ENCODE measurements at places on chromosomes 12 and 14. TPM values are rescaled to one million over a fixed set of nuclear protein-coding genes. Genes with fewer than 3 reads are reported as not detected.
A peak's percentile ranks its signal among the peaks of the same experiment; 100 is the strongest.

OTX2 gene
- not detected for total RNA-seq

GRCh38 chr12:18429366-18429765, 168.0 kb downstream of the PIK3C2G start:
- H3K4me1 ChIP-seq, result no peaks in the 10 kb centered on the region
- no peak overlapping the region for H3K4me3 ChIP-seq
- H3K27me3 ChIP-seq, result no peaks in the 10 kb centered on the region
- H3K27ac ChIP-seq, result no peak overlapping the region
- no peaks in the 10 kb centered on the region for H3K36me3 ChIP-seq
- no peak for DNase-seq

- no peak for DNase-seq
- no peaks in the 10 kb centered on the region for H3K27me3 ChIP-seq
- H3K4me1 ChIP-seq, result no peaks in the 10 kb centered on the region
- no peak overlapping the region for H3K4me3 ChIP-seq
Observed at GRCh38 chr12:1185460-1186182, 194.6 kb downstream of the ERC1 start.

- H3K27me3 ChIP-seq, result no peaks in the 10 kb centered on the region
- H3K4me1 ChIP-seq, result no peaks in the 10 kb centered on the region
- DNase-seq, result no peak
Observed at GRCh38 chr12:107586256-107586970, 99.2 kb upstream of the PWP1 start.

GRCh38 chr12:1531153-1531653, 63.2 kb downstream of the FBXL14 start:
- H3K4me1 ChIP-seq, result peaks cover 32% of the 10 kb centered on the region
- no peak for DNase-seq
- H3K27me3 ChIP-seq, result peaks cover 36% of the 10 kb centered on the region
- H3K36me3 ChIP-seq, result no peaks in the 10 kb centered on the region
- no peak overlapping the region for H3K27ac ChIP-seq
- H3K4me3 ChIP-seq, result peak overlapping the region; percentile 26

DNA sequence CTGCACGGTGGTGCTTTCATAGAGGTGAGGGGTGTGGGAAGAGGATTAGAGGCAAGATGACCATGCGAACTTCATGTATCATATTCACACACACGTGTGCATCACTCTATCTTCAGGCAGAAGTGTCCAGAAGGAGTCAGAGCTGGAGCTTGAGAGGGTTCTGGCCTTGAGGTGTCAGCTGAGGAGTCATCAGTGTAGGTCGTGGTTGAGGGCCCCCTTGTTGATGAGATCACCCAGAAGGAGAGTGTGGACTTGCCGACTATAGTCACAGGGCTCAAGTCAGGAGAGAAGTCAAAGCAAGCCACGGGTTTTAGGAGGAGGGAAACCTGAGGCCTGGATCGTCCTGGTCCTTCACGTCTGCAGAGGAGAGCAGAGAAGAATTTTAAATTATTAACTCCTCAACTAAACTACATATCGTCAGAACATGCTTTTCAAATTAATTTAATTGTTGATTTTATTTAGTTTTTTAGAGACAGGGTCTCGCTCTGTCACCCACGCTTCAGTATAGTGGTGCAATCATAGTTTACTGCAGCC, 25.4 kb downstream of the EML1 start:
- H3K4me1 ChIP-seq, result peaks cover 11% of the 10 kb centered on the region
- no peaks in the 10 kb centered on the region for H3K27me3 ChIP-seq
- no peaks in the 10 kb centered on the region for H3K36me3 ChIP-seq
- no peak overlapping the region for H3K4me3 ChIP-seq
- H3K27ac ChIP-seq, result no peak overlapping the region
- no peak for DNase-seq

- no peak overlapping the region for H3K27ac ChIP-seq
- H3K36me3 ChIP-seq, result no peaks in the 10 kb centered on the region
- no peak for DNase-seq
- no peaks in the 10 kb centered on the region for H3K4me1 ChIP-seq
Observed at GRCh38 chr14:77488558-77488957, 10.1 kb downstream of the ISM2 start.

DNA sequence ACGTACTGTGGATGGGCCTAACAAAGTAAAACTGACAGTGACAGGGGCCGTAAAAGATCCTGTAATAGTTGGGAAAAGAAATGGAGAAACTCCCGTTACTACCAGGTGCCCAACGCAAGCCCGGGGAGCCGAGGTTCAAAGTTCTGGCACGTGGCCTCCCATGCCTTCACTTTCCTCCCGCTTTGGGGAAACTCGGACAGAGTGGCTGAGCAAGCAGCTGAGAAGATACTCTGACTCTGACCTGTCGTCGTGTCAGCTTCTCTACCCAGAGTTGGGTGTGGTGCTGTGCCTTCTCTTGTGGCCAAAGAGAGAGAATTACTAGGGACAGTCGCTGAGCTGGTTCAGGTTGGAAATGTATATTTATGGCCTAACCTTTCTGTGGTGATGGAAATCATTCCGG, 1.7 kb downstream of the B4GALNT3 start:
- no peak overlapping the region for H3K27ac ChIP-seq
- DNase-seq, result no peak
- H3K36me3 ChIP-seq, result no peaks in the 10 kb centered on the region
- H3K27me3 ChIP-seq, result no peaks in the 10 kb centered on the region
- H3K4me1 ChIP-seq, result peaks cover 13% of the 10 kb centered on the region
- H3K4me3 ChIP-seq, result no peak overlapping the region

- DNase-seq, result no peak
- no peak overlapping the region for H3K4me3 ChIP-seq
- no peaks in the 10 kb centered on the region for H3K27me3 ChIP-seq
Observed at GRCh38 chr14:30443368-30444007, 115.5 kb upstream of the G2E3 start.

- no peaks in the 10 kb centered on the region for H3K4me1 ChIP-seq
- no peak overlapping the region for H3K27ac ChIP-seq
- no peak for DNase-seq
- no peaks in the 10 kb centered on the region for H3K27me3 ChIP-seq
- no peaks in the 10 kb centered on the region for H3K36me3 ChIP-seq
- no peak overlapping the region for H3K4me3 ChIP-seq
Observed at GRCh38 chr12:84537666-84538065, 374.9 kb downstream of the SLC6A15 start.

Measured in naive thymus-derived CD4-positive, alpha-beta T cell (primary cell).